AML-193 (cell line): ENCODE measurements at places on chromosomes 1 and 21.

- no peak for DNase-seq
Measured at GRCh38 chr1:226979517-226980121, 39.5 kb downstream of the COQ8A start.

- peak; percentile 19 for DNase-seq
Measured at GRCh38 chr1:201795066-201795465, 33.9 kb upstream of the IPO9 start.

DNA sequence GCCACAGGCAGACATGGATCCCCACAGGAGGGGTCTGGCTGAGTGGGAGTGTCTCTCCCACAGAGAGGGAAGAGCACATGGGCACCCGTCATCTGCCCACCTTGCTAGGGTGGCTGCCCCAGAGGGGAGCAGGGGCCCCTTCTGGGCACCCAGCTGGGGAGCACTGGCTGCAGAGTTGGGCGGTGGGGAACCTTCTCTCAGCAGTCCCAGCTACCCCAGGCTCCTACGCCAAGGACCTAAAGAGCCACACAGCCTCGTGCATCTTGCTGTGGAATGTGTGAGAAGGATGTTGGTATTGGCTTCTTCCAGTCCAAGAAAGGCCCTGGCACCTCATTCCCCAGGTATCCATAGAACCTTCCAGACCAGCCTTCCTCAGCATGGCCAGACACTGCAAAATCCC is 250.6 kb upstream of the VAMP3 start:
- DNase-seq = no peak

DNA sequence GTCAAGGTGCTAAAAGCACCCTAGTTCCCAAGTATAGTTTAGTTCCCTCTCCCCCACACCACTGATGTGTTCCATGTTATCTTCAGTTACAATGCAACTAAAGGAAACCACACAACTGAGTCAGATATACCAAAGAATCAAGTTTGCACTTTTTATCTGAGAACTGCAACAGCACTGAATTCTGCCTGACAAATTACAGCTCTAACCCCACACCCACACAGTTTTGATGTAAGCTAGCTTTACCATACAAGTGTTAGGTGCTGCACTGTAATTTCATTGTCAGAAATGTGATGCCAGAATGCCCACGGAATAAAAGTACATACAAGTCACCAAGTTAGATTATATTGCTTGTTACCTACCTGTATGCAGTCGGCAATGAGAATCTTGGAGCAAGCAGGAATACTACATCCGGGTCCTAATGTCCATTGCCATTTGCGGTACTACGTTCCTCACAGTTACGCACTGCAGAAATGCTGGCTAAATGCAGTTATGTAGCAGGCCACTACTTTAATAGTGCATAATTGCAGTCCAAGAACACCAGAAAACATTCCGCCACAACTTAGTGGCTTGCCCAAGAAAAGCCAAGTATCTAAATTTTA is 12.1 kb downstream of the SFPQ start:
- DNase-seq = no peak

DNA sequence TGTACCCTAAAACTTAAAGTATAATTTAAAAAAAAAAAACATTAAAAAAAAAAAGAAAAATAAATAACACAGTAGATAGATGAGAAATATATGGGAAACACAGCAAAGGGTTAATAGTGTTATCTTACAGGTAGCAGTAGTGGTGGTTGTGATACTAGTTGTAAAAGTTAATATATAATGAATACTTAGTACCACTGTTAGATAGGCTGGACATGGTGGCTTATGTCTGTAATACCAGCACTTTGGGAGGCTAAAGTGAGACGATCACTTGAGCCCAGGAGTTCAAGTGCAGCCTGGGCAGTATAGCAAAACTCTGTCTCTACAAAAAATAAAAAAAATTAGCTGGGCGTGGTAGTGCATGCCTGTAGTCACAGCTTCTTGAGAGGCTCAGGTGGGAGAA is 32.6 kb upstream of the CD46 start:
- no peak for DNase-seq

DNA sequence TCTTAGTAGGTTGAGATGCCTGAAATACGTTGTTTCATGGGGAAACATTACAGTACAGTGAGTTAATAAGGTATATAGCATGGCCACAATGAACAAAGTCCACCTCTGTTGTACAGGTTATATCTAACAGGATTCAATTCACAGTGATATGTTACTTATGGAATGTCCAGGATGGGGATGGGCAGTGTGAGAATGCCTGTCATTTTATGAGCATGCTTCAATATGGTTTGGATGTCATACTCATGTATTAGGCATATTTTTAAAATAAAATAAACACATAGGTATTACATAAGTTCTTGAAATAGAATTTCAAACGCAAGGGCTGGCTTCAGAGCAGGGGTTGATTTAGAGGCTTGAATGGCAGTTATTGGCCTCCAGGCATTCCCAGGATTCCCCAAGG is 6.1 kb upstream of the PHLDA3 start:
- no peak for DNase-seq

DNA sequence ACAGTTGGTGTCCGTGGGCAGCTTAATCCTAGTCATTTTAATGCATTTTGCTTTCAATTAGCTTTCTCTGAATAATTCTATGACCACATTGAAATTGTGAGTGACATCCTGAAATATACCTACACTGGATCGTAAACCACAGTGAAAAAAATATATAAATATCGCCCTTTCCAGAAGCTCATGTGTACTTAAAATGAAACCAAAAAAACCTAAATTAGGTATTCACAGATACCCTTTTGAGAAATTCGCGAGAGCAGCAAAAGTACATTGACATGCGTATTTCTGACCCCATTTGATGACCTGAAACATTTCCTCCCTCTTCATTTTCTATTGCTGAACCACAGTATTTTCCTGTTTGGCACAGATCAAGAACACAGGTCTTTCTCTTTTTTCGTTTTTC is 253.8 kb downstream of the LTN1 start:
- no peak for DNase-seq

DNA sequence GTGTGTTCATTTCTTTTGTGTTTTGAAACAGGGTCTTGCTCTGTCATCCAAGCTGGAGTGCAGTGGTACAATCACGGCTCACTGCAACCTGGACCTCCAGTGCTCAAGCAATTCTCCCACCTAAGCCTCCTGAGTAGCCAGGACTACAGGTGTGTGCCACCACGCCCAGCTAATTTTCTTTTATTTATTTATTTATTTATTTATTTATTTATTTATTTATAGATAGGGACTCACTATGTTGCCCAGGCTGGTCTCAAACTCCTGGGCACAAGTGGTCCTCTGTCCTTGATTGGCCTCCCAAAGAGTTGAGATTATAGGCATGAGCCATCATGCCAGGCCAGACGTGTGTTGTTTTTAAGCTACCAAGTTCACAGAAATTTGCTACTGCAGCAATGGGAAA is 43.8 kb upstream of the TLR5 start:
- no peak for DNase-seq

DNA sequence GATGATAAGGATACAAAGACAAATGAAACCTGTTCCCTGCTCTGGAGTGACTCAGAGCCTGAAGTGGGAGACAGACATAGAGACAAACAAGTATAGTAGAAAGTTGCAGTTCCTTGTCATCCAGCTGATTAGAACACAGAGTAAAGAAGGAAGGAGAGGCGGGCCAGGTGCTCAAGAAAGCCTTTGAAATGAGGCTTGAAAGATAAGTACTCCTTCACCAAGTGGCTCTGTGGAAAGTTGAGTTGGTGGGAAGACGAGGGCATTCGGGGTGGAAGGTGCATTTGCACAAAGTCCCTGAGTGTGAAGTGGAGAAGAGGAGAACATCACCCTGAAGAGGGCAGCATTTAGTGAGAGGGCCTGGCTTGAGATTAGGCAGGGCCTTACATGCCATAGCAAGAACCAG is 17.0 kb downstream of the MARK1 start:
- DNase-seq = no peak

DNA sequence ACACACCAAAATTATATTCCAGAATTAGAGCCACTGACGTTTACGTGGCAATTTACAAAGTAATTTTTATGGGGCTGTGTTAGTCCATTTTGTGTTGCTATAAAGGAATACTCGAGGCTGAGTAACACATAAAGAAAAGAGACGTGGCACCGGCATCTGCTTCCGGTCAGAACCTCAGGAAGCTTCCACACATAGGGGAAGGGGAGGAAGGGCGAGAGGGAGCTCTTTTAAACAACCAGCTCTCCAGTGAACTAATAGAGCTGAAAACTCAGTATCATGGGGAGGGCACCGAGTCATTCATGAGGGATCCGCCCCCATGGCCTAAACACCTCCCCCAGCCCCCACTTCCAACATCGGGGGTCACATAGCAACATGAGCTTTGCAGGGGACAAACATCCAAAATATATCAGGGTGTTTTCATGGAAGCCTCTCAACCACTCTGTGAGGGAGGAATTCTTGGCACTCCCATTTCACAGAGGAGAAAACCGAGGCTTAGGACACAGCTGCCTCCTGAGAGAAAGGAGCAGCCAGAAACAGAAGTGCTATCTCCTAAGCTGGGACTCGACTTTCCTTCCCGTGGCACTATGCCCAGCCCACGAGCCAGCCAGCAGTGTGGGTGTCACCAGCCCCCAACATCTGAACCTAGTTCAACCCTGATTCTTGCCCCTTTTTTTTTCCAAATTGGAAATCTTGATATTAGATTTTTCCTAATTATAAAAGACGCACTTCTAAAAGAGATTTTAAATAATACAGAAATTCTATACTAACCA is 29.2 kb downstream of the MIS18A start:
- no peak for DNase-seq

GRCh38 chr1:85137660-85138059 is 63.2 kb downstream of the SYDE2 start:
- no peak for DNase-seq

GRCh38 chr1:195898373-195898772 is 709.9 kb downstream of the KCNT2 start:
- no peak for DNase-seq

GRCh38 chr21:45139473-45139872 is 65.1 kb downstream of the ADARB1 start:
- DNase-seq = no peak
